ENCODE measurements at places on chromosomes 5 and 9.
A peak's percentile ranks its signal among the peaks of the same experiment; 100 is the strongest.

DNA sequence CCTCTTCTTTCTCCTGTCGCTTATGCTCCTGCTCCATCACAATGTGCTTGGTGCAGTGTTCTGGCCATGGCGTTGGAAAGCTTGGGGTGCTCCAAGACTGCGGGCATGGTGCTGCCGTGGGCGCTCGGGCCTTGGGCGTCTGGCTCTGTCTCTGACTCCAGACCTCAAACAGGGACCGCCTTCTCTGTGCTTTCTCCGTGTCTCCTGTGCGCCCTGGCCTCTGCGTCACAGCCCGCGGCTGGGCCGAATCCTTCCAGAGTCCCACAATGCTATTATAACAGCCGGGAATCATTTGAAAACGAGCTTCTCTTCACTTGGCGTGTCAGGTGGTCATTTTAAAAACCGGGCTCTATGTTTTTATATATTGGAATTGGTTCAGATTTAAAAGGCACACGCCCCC, 32.4 kb upstream of the PUM3 start:
- DNase-seq, result no peak

GRCh38 chr9:8754751-8755150, 955.2 kb upstream of the DMAC1 start:
- no peak for DNase-seq

GRCh38 chr5:32342656-32343055, 29.9 kb upstream of the MTMR12 start:
- no peak for DNase-seq

- DNase-seq, result no peak
Measured at GRCh38 chr9:136541179-136541578, 4.7 kb downstream of the NOTCH1 start.

DNA sequence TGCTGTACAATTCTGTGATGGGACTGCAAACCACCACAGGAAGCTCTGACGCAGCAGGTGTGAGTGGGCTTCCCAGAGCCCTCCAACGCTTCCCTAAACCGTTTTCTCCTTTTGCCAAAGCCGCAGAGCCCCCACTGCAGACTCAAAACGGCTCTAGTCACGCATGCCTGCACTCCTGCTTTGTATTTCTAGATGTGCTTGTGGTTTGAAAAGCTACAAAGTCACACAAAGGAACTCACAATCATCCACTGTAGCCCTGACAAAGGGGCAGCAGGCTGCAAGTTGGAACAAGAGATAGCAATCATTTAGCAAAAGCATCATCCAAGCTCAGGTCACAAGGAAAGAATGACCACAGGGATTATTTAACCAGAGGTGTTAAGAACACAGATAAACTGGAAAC, 79.3 kb downstream of the PTPN3 start:
- no peak for DNase-seq

- no peak for DNase-seq
Measured at GRCh38 chr5:14710313-14710994, 45.9 kb downstream of the OTULIN start.

GRCh38 chr9:114619191-114619761, 8.2 kb downstream of the TMEM268 start:
- DNase-seq, result peak; percentile 43

GRCh38 chr5:2738700-2739359, 12.6 kb downstream of the IRX2 start:
- no peak for DNase-seq

- DNase-seq, result peak; percentile 14
Measured at GRCh38 chr5:168481330-168481788, 4.9 kb upstream of the RARS1 start.

- no peak for DNase-seq
Measured at GRCh38 chr9:126132746-126133145, 193.9 kb upstream of the MVB12B start.

DNA sequence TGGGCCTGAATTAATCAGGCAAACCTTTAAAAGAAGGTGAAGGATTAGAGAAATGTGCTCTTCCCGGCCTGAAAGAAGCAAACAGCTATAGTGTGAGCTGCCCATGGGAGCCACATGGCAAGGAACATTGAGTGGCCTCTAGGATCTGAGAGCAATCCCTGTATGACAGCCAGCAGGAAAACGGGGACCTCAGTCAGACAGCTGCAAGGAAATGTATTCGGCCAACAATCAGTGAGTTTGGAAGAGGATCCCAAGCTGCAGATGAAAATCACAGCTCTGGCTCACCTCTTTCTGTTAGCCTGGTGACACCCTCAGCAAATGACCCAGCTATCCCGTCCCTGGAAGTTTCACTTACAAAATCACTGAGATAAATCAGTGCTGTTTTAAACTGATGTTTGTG, 309.2 kb downstream of the SH3GL2 start:
- no peak for DNase-seq

DNA sequence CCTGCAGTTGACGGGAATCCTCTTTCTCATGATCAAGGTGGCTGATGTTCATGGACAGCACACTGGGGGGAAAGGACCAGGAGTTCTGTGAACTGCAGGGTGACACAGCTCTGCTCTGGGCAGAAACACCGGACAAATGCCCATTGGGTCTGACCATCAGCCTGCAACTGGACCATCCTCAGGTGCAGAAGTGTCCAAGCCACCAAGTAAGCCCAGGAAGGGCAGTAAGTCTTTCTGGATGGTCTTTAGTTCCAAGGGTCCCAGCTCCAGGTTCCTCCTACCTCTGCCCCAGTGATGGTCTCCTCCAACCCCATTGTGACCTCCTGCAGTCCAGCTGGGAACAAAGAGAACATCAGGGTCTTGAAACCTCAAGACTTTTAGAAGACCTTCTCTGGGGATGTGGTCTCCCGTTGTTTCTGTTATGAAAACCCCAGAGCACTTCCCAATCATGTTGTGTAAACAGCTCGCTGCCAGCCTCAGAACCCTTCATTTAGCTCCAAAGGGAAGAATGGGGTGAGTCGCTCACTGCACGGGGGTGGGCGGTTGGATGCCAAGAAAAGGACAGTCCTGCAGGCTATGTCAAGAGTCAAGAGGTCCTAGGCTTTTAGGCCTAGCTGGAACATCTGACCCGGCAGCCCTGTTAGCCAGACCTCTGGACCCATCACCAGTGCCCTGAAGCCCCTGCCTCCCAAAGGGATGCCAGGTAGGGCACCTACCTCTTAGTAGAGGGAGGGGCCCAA, 41.8 kb upstream of the TCF7 start:
- no peak for DNase-seq

GRCh38 chr5:37806016-37806415, 33.8 kb downstream of the GDNF start:
- DNase-seq, result no peak

DNA sequence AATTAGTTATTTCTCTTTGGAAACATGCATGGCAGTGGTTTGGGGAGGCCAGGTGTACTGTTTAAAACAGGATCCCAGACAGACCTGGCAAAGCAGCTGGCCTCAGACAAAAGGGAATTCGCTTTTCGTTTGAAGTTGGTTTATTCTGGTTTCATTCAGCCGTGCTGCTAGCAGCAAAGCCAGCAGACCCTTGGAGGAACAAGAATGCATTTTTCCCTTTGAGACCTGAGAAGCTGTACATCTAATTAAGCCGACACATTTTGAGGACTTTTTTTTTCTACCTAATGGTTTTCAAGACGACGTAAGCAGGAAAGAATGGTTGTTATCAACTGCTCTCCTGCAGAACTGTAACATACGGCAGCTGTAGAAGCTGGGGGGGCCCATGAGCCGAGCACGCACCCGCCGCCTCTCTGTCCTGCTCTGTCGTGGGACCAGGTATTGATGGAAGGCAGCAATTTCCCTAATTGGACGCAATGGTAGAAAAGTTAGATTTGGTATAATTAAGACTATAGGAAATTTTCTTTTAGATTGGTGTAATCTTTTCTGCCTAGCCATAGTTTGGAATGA, 13.6 kb downstream of the PLEKHG4B start:
- no peak for DNase-seq

- no peak for DNase-seq
Measured at GRCh38 chr5:60487885-60488442, 212.0 kb downstream of the DEPDC1B start.

DNA sequence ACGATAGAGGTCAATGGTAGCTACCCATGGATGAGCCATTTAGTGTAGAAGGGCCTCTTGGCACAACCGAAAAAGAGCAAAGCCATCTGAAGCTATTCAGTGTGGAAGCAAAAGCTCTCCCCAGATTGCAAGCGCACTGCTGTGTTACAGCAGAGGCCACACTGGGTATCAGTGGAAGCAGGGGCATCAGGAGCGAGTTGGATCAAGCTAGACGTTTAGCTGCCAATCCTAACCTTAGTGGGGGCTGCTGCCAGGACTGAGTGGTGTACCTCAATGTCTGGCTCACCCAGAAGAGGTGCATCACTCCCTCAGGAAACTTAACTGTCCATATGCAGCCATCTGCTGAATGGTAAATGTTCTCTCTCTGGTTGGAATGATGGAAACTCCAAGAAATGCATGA, 44.5 kb downstream of the RAPGEF1 start:
- no peak for DNase-seq

GRCh38 chr5:6780802-6781391, 67.7 kb downstream of the TENT4A start:
- peak; percentile 70 for DNase-seq

GRCh38 chr5:66945389-66946349, 250.9 kb downstream of the CD180 start:
- DNase-seq, result no peak

GRCh38 chr9:125644819-125645507, 62.0 kb downstream of the MAPKAP1 start:
- no peak for DNase-seq

DNA sequence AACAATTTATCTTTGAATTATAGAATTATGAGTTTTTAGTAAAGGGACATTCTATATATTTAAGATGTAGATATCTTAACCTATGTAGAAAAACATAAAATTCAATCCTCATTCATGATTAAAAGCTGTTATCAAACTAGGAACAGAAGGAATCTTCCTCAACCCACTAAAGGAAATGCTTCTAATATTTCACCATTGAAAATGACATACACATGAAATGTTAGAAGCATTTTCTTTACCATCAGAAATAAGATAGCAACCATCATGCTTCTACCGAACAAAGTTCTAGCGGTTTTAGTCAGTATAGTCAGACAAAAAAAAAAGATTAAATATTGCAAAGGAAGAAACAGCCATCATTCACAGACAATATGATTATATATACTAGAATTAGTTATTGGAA, 32.2 kb downstream of the SHOC1 start:
- no peak for DNase-seq

DNA sequence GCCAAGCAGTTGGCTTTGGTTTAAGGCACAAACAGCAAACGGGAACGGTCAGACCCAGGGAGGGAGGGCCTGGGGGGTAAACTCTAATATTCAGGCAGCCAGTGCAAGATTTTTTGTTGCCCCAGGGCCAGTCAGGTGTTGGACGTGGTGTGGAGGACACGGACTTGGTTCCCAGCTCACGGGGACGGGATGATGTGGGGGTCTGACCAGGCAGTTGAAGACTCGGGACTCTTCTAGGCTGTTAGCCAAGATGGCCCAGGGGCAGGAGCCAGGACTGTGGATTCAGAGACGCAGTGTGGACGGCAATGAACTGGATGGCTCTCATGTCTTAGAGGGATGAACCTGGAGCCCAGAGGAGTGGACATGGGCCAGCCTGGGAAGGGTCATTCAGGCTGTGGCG, 169.2 kb downstream of the C9orf50 start:
- DNase-seq, result no peak

DNA sequence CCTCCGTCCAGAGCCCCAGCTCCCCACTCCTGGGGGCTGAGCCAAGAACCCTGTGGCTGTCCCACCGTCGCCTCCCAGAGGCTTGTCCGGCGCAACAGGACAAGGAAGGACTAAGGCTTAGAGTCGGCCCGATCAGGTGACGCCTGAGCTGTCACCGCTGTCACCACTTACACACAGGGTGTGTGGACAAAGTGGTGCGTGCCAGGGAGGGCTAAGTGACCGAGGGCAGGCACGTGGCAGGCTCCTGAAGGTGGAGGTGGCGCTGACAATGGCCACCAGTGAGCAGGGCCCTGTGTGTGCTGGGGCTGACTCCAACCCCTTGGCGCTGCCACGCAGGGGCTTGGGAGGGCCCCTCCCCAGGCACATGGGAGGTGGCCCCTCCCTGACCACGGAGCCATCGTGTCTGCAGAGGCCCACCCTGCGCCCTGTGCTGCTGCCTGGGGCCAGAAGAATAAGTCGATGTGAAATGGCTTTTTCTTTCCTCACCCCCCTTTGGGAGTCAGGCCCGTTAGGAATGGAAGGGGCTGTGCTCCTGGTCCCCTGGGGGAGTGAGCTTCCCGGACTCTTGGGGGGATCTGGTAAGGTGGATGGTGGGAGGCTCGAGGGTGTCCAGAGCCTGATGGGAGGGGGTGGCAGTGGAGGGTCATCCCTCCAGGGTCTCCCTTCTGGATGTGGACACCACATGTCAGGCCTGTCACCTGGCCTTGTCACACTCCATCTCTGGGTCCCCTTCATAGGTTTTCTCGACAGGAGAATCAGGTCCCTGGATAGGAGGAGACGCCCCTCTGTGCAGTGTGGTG, 2.6 kb upstream of the GPSM1 start:
- no peak for DNase-seq

DNA sequence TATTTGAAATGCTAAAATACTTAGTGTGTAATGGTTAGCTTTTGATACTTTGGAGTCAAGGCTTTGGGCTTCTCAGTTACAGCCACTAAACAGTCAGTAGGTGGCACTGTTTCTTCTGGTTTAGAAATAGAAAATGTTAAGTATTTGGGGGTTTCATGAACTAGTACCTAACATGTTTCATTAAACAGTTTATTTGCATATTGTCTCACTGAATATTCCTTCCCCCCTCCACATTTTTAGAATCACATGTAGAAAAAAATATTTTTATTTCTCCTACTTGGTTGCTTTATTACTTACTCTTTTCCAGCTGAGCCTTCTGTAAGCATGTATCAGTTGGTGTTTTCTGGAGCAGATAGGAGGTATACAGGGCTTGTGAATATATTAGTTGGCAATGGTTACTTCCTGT, 48.0 kb downstream of the IPO11 start:
- peak; percentile 90 for DNase-seq

- no peak for DNase-seq
Measured at GRCh38 chr5:154168395-154168794, 22.1 kb upstream of the GALNT10 start.

DNA sequence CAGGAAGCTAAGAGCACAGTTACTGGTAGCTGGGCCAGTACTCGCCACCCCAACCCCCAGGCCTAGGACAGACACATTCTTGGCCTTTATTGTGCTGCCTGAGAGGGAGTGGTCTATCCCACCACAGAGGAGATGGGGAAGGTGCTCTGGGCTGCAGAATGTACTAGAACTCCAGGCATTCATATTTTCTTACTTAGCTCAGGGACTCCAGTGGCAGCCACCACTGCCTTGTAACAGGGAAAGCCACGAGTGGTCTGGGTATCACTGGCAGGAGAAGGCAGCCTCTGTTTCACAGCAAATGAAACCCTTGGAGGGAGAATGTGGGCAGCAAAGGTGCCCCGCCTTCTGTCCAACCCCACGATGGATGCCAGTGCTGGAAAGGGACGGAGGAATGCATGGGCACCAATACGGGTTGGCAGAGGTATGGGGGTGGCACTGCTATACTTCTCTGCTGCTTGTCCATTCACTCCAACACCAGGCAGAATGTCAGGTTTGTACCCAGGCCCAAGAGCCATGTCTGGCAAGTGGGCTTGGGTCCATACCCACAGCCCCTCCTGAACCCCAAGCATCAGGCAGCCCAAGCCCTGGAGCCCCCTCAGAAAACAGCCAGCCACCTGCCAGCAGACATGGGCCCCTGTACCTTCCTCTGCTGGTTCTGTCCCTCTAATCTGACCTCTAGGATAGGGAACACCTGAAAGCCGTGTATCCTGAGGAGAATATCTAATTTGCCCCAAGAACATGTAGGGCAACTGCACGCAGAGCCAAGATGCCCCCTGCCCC, 4.6 kb downstream of the SEPTIN8 start:
- no peak for DNase-seq

- DNase-seq, result no peak
Measured at GRCh38 chr9:98627296-98627695, 81.4 kb downstream of the GABBR2 start.
